ENCODE measurements at places on chromosomes 3 and 15.

- DNase-seq = no peak
Measured at GRCh38 chr15:43441316-43441715, 51.6 kb downstream of the TP53BP1 start.

DNA sequence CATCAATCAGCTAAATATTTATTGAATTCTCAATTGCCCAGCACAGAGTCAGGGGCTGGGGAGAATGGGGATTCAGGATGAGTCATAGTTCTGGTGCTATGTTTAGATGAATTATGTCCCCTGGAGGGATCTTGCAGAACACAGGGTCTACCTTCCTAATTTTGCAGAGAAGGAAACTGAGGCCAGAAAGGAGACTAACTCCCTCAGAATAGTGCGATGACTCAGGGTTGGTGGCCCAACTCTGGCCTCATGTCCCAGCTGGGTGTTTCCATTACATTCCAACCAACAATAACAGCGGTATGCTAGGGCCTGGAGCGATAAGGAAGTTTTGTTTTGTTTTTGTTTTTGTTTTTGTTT, 270.9 kb downstream of the TLE3 start:
- DNase-seq = no peak

DNA sequence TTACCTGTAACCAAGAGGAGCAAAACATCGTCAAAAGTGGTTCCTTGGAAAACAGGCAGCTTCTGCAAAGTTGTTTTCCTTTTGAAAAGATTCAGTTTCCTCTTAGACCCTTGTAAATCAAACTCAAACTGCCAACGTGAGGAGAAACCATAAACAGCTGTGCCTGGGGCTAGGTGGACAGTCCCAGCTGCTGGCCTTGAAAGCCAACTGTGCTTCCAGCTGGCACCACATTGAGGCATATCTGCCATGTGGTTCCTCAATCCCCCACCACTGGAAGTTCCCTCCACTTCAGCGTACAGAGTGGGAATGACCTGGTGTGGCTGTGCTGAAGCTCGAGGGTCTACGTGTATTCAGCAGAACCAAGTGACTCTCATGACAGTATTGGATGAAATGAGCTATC, 40.9 kb downstream of the HRH1 start:
- no peak for DNase-seq

DNA sequence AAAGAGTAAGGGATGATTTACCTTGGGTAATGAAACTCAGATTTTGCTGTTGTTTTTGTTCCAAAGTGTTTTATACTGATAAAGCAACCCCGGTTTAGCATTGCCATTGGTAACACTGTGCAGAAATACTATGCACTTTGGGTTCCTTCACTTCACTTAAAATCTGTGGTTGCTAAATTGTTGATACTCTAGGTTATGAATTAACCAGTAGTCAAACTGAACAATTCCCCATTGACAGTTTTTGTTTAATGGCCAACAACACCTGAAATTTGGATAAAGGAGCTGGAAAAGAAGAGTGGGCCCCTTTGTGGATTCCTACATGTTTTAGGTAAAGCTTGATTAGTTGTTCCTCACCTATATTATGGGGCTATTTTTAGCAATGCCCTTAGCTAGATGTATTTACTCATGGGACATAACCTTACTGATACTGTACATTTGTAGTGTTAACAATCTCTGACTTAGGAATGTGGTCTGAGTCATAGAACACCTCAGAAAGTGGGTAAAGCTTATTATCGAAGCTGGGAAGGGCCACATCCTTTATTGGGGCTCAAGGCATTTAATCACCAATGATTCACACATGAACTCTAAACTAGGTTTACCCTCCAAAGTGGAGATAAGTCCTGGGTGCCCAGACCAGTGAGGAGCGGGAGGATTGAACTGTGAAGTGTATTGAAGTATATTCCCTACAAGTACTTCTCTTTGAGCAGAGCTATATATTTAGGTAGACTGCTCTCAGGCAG, 29.5 kb upstream of the THRB start:
- DNase-seq = no peak

DNA sequence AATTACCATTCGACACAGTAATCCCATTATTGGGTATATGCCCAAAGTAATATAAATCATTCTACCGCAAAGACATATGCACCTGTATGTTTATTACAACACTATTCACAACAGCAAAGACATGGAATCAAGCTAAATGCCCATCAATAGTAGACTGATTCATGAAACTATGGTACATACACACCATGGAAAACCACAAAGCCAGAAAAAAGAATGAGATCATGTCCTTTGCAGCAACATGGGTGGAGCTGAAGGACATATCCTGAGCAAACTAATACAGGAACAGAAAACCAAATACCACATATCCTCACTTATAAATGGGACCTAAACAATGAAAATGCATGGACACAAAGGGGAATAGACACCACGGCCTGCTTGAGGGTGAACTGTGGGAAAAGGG, 11.1 kb upstream of the MCF2L2 start:
- no peak for DNase-seq

- no peak for DNase-seq
Measured at GRCh38 chr3:86737517-86737916, 253.4 kb downstream of the VGLL3 start.

GRCh38 chr3:5181469-5182141, 5.9 kb upstream of the EDEM1 start:
- no peak for DNase-seq

GRCh38 chr3:133783762-133784161, 21.9 kb upstream of the SRPRB start:
- no peak for DNase-seq

- DNase-seq = no peak
Measured at GRCh38 chr15:85649372-85649771, 145.4 kb downstream of the KLHL25 start.

DNA sequence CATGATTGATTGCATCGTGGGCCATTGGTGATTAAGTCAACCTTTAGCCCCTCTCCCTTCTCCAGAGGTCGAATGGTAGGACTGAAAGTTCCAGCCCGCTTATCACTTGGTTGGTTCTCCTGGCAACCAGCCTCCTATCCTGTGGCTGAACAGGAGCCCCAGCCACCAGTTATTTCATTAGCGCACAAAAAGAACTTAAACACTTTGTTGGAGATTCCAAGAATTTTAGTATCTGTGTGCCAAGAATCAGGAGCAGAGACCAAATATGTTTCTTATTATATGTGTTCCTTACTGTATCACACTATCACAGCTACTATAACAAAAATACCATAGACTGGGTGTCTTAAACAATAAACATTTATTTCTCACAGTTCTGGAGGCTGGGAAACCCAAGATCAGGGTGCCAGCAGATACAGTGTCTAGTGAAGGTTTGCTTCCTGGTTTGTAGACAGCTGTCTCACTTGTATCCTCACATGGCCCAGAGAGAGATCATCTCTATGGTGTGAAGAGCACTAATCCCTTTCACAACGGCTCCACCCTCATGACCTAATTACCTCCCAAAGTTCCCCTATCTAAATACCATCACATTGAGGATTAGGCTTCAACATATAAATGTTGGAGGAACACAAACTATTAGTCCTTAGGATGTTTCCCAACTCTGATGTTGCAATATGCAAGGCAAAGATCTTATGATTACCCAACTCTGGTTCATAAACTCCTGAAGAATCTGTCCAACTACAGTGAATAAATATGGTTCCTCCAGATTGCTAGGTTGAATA, 30.5 kb upstream of the APH1B start:
- no peak for DNase-seq

DNA sequence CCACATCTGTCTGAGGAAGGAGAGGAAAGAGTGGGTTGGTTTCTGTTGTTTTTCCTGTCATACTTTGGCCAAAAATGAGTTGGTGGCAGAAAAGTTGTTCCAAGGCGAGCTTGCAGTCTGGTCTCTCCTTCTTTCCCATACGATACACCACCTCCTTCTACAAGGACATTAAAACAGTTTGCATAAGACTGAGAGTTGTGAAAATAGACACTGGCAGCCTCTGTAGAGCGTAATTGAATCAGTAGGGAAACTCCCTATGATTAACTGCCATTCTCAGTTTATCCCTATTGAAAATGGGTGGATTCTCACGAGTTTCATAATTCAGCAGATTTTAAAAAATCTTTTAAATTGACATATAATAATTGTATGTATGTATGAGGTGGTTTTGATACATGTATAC, 3.7 kb upstream of the LSG1 start:
- DNase-seq = no peak

- no peak for DNase-seq
Measured at GRCh38 chr15:43969802-43970375, 143.1 kb downstream of the WDR76 start.

DNA sequence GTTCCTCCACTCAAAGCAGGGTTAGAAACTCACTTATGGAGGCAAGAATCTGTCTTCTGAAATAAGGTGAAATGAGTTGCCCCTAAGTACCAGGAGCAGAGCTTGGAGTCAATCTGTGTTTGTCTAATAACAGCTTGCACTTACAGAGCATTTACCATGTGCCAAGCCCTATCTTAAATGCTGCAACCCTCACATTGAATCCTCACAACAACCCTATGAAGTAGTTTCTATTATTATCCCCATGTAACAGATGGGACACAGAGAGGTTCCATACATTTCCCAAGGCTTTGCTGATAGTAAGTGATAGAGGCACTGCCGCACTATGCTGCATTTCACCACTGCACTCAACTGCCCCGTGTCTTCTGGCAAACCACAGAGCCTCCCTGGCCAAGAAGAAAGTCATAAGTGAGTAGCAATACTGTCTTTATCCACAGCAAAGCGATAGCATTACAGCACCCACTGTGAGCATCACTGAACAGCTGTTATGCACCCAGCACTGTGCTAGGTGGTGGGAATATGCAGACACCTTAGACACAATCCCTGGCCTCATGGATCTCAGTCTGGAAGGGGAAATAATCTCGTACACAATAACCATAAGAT, 141.5 kb downstream of the SSR3 start:
- DNase-seq = no peak

DNA sequence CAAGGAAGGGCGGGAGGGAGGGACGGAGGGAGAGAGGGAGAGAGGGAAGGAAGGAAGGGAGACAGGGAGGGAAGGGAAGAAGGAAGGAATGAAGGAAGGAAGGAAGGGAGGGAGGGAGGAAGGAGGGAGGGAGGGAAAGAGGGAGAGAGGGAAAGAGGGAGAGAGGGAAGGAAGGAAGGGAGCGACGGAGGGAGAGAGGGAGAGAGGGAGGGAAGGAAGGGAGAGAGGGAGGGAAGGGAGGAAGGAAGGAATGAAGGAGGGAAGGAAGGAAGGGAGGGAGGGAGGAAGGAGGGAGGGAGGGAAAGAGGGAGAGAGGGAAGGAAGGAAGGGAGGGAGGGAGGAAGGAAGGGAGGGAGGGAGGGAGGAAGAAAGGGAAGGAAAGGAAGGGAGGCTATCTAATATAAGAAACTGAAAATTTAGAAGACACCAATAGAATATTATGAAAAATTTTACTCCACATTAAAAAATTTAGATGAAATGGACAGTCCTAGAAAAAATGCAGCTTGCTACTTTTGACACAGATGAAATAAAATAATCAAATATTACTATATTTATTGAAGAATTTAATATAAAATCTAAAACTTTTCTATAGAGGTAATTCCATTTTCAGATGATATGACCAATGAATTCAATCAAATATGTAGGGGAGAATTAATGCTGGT, 280.3 kb upstream of the SLITRK3 start:
- no peak for DNase-seq

GRCh38 chr15:48367483-48367882, 36.3 kb downstream of the DUT start:
- no peak for DNase-seq

- no peak for DNase-seq
Measured at GRCh38 chr15:62145015-62145735, 19.9 kb downstream of the C2CD4B start.

- no peak for DNase-seq
Measured at GRCh38 chr3:189192725-189193124, 21.0 kb downstream of the TPRG1 start.

- DNase-seq = no peak
Measured at GRCh38 chr3:69379661-69380060, 6.2 kb downstream of the FRMD4B start.

DNA sequence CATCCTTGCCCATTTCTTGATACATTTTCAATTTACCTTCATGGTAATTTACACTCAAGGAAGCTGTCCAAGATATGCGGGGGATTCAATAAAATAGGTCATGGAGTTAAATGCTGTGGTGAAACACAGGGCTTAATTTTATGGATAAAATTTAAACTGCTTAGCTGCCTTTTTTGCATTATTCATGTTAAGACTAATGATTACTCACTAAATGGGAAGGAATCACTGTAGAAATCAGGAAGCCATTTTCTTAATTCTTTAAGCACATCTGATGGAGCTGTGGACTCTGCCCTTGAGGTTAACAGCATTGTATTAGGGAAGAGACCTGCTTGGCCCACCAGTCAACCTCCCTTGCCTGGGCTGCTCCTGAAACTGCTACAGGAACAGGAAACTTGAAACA, 62.5 kb upstream of the RBP1 start:
- no peak for DNase-seq

DNA sequence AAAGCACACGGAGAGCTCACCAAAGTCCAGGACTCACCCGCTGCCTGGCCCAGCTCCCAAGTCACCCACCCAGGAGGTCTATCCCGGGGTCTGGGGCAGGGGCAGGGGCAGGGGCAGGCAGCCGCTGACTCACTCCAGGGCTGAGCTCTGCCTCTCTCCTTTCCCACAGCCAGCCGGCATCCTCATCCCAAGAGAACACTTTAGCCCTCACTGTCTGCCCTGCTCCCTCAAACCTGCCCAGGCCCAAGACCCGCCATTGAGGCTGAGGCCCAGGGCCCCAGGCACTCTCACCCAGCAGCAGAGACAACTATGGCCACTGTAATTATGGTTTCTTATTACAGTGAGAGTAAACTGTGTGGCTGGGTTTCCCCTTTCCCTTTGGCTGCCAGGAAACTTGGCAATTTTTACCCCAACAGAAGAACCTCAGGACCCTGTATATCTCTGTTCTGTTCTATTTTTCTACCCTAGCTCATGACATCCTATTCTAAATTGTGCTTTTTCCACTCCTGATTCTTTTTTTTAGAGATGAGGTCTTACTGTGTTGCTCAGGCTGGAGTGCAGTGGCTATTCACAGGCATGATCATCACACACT, 53.0 kb downstream of the IQSEC1 start:
- DNase-seq = no peak

GRCh38 chr15:59674361-59674877, 14.7 kb downstream of the BNIP2 start:
- no peak for DNase-seq

GRCh38 chr15:49830391-49830790, 209.5 kb downstream of the DTWD1 start:
- no peak for DNase-seq

DNA sequence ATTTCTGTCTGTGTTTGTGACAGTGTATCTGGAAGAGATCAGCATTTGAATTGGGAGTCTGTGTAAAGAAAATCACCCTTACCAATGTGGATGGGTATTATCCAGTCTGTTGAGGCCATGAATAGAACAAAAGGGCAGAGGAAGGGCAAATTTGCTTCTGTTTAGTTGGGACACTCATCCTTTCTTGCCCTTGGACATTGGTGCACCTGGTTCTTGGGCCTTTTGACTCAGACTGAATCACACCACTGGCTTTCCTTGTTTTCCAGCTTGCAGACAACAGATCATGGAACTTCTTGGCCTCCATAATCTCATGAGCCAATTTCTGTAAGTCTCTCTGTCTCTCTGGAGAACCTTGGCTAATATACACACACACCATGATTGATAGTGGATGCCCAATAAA, 164.4 kb upstream of the SGO1 start:
- no peak for DNase-seq

All from GOT3 (cell line).